CD4-positive, alpha-beta memory T cell (primary cell): ENCODE measurements at places on chromosomes 1 and 21.

- no peak for DNase-seq
Observed at GRCh38 chr1:26335774-26336476, 18.0 kb downstream of the CRYBG2 start.

GRCh38 chr1:191905781-191906180 is 252.5 kb upstream of the RGS18 start:
- DNase-seq: no peak

- DNase-seq: no peak
Observed at GRCh38 chr1:36579039-36579438, 96.3 kb upstream of the CSF3R start.

- no peak for DNase-seq
Observed at GRCh38 chr1:234891427-234891826, 237.2 kb downstream of the TOMM20 start.

DNA sequence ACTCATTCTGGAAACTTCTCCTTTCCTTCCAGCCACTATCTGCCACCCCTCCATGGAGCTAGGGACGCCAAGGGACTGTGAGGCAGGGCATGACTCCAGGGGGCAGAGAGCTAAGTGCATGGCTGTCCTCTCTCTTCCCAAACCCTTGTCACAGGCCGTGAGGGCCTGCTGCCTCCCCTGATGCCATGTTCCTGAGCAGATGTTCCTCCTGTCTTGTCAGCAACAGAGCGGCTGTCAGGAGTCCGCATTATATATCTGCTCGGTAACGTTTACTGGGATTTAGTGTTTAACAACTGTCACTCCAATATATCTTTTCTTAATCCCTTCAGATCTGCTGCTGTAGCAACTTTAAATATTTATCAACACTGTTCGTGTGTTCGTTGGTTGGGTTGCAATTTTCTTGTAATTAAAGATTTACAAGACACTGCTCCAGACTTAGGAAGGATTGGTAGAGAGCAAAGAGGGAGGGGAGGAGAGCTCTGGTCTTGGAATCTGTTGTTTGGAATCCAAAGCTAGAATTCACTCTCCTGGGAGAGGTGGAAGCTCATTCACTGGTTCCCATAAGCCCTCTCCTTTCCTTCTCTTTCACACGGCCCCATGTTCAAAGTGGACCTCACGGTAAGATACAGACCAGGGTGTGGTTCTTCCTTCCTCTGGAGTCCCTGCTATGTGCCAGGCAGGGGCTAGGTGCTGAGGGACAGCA is 76.2 kb downstream of the MDM4 start:
- DNase-seq: no peak
